ENCODE measurements at places on chromosomes 6 and 20.

DNA sequence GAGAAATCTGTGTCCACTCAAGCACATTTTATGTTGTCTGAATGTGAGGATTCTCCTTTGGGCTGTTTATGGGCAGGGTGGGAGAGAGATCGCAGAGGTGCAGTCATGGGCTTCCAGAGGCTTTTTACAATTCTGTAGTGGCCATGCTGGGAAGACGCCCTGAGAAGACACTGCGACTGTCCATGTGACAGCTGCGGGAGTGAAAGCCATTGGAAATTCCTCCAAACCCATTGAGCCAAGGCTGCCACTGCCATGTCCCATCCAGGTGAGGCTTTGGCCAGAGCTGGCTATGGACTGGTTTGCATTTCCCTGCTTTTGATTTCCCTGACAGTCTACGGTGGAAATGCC, 216.9 kb upstream of the ECI2 start:
- DNase-seq = no peak

DNA sequence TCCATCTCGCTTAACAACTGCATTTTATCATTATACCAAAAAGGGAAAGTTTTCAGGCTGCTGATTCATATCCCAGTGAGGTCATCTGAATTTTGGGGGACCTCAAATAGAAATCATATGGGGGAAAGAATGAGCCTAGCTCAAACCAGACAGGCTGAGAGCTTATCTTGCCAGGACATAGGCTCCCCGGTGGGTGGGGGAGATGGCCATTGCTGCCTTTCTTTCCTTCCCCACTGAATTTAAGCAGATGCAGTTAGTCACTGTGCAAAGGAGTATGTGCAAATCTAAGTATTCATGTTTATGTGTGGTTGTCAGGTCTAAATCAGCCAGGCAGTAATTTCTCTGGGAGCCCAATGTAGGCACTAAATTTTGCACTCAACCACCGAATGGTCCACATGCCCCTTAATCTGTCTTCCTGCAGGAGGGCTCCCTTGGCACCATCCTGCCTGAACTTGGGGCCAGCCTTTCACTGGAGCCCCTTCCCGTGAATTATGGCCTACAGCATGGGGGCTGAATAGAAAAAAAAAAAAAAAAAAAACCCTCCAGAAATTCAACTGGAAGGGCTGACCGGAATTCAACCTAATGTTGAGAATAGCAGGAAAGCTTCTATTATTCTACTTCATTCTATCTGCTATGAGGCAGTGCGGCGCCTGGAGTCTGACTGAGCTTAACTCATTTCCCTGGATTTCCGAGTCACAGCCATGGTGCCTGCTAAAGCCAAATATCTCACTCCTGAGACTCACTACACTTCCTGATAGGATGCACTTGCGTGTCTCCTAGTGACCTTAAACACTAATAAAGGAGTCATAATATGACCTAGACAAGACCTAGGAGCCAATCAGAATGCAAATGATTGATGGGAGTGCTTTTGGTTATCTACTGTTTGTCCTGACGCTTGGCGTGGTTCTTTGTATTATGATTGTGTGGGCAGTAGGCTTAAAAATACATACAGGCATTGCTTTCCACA, 161.5 kb upstream of the HEY2 start:
- peak; percentile 12 for DNase-seq

- DNase-seq = no peak
These were observed 21.8 kb downstream of the HDDC2 start for GRCh38 chr6:125279961-125280360.

- DNase-seq = peak; percentile 73
These were observed 93.3 kb downstream of the SNX5 start for GRCh38 chr20:17875106-17875980.

DNA sequence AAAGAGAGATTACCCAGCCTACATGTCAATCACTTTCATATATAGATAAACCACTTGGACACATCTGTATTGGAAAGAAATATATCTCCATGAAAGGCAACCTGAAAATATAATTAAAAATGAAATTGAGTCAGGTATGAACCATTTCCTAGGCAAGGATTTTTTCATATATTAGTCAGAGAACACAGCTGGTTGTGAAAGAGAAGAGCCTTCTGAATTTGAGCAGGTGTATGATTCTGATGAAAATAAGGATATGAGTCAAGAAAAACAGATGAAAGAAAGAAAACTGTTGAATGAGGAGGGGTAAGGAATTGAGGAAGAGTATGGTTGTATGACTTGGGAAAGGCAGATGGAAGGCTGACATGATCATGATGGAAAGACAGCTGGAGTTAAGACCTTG, 441.1 kb downstream of the HAO1 start:
- DNase-seq = no peak

DNA sequence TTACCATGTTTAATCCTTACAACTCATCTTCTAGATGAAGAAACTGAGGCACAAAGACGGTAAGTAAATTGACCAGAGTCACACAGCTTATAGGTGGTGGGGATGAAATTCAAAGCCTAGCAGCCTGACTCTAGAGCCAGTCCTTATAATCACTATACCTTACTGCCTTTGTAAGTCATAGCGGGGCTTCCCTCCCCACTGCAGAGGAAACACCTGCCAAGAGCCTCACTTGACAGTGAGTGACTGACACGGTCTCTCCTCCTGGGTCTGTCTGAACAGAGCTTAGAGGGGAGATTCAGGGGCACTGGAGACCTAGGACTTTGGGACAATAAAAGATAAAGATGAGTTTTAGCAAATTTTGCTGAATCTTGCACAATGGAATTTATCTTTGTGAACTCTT, 12.8 kb downstream of the SUN5 start:
- no peak for DNase-seq

DNA sequence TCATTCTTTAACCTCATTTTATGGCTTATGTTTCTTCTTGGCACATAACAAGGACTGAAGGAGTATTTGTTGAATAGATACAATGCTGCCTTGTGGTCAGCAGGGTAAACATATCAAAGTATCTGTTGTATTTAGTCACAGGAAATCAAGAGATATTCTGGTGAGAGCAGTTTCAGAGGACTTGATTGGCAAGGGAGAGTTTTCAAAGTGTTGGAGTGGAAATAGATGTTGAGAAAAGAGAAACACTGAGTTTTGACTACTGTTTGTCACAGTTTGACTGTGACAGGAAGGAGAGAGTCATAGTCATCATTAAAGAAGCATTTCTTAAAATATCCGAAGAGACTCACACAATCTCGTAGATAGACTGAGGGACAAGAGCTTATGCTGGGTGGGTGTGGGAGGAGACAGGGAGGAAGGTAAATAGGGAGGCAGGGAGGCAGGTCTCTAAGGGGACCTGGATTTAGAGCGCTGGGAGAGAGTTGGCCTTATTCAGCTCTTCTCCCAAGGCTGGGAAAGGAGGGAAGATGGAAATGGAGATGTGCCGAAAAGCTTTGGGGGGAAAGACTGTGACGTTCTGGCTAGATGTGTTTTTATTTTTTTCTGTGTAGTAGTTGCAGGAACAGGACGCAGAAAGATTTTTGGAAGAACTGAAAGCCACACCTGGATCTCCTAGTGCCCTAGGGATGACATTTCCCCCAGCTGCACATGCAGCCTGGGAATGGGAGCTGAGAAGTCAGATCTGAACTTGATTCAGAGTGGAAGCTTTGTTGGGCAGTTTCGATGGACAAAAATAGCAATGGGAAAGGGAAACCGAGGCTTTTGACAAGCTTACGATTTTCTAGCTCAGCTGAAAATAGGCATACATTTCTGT, 65.0 kb upstream of the IFNGR1 start:
- peak; percentile 55 for DNase-seq

Data from choroid plexus epithelial cell (primary cell).